Fibroblast of skin of right quadriceps (primary cell): ENCODE measurements at places on chromosomes 5 and 9.

- DNase-seq, result no peak
Measured at GRCh38 chr5:68710514-68710913, 383.3 kb upstream of the SLC30A5 start.

GRCh38 chr5:2196989-2197619 lies 314.4 kb upstream of the IRX4 start:
- no peak for DNase-seq

DNA sequence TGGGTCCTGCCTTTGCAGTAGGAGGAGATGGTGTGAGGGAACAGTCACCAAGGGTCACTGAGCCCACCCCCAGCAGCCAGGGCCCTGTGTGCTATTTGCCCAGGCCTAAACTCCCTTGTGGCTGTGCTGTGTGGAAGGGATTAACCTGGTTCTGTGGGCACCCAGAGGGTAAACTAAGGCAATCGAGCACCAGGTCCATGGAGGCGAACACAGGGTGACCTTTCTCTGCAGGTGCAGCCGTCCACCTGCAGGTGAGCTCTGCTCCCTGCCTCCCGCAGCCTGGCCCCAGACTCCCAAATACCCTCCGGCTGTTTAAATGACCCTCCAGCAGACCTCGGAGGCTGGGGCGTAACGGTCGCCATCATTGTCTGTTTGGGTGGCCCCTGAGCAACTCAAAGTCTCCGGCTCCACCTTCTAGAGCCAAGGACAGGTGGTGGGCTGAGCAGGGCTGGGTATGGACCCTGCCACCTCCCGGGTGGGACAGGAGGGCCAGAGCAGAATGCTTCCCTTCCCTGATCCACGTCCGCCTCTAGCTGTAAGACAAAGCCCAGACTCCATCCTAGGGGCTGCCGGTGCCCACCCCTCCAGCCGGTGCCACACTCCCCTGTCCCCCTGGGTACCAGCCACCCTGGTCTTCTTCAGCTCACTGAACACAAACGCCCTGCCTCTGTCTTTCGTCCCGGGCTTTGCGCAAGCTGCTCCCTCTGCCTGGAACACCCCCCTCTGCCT lies 34.1 kb upstream of the FIBCD1 start:
- DNase-seq, result no peak

DNA sequence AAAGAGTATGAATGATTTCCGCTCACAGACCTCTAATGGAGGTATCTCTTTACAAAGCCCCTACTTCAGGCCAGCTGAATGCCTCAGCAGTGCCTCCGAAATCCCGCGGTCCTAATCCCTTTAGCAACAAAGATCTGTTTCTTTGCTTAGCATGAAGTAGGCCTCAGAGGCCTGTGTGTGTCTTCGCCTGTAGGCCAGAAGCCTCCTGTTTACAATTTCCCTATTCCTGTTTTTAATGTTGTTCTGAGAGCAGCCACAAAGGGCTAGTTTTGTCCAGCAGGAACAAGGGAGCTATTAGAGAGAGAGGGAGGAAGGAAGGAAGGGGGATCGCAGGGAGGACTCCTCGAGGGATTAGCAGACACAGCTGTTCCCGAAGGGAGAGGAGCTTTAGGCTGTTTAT lies 166.4 kb upstream of the SPRY4 start:
- no peak for DNase-seq

DNA sequence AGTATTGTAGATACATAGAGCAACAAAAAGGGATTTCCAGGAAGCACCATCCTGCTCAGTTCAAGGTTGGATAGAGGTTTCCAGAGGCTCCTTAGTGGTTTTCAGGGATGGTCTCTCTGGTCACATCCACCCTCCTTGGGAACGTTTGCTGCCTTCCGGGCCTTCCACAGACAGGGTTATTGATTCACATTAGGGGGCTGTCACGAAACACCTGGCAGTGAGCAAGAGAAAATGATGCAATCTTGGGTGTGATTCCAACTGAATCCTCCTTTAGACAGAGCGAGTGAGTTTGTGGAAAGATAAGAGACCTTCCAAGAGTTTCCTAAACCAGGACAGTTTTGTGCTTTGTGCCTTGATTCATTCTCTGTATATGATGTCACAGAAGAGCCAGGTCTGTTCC lies 43.8 kb upstream of the CTSL start:
- no peak for DNase-seq

GRCh38 chr5:122581629-122582028 lies 193.3 kb upstream of the SNX2 start:
- peak; percentile 9 for DNase-seq

GRCh38 chr9:2570615-2571479 lies 50.7 kb upstream of the VLDLR start:
- peak; percentile 62 for DNase-seq

- DNase-seq, result no peak
Measured at GRCh38 chr5:74428876-74429275, 211.7 kb downstream of the ENC1 start.

- DNase-seq, result peak; percentile 98
Measured at GRCh38 chr9:124779368-124780059, 2.6 kb downstream of the OLFML2A start.

DNA sequence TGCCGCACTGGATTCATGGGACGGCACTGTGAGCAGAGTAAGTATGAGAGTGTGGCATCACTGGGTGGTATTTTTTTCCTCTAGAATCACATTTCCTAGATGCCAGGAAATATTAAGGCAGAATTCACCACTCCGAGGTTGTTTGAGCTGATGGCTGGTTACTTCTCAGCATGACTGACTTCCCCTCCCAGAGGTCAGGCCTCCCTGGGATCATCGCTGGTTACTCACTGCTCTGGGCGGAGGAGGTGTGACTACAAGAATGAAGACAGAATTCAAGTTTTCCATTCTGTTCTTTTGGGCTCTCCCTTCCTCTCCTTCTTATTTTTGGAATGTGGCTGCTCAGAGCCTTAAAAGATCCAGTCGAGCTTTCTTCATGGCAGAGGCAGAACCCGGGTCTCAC lies 76.6 kb upstream of the PRRC1 start:
- DNase-seq, result peak; percentile 14

GRCh38 chr5:142924135-142924883 lies 154.1 kb downstream of the ARHGAP26 start:
- peak; percentile 24 for DNase-seq

- DNase-seq, result no peak
Measured at GRCh38 chr5:142807372-142807911, 37.3 kb downstream of the ARHGAP26 start.

- no peak for DNase-seq
Measured at GRCh38 chr5:35197351-35197750, 32.9 kb downstream of the PRLR start.

GRCh38 chr9:108668191-108668937 lies 187.4 kb downstream of the ACTL7B start:
- DNase-seq, result peak; percentile 40

DNA sequence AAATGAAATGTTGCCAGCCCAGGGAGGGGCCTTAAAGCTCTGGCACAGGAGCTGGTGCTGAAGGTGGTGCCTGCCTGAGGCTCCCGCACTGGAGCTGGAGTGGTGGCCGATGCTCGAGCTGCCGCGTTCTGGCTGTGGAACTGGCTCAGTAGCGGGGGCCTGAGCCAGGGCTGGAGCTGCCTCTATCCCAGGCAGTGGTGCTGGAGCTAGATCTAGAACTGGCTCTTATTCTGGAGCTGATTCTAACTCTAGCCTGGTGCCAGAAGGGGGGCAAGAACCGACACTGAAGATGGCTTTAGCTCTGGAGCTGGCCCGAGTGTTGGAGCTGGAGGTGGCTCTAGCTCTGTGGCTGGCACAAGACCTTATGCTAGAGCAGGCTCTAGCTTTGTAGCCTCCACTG lies 19.2 kb downstream of the OBP2B start:
- no peak for DNase-seq

DNA sequence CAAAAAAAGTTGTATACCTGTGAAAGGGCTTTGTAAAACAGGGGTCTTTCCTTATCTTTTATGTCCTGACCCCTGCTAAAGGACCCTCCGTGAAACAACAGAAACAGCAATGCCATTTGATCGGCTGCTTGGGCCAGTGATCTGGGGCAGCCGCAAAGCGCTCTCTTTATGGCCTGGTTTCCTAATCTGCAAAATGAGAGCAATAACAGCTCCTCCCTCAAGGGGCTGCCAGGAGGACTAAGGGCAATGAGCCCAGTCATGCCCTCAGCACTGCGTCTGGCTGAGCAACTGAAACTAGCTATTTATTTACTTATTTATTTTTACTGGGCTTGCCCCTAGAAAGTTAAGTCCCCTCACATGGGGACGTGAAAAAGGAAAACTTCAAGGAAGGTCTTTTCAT lies 18.3 kb downstream of the CMBL start:
- no peak for DNase-seq

- DNase-seq, result no peak
Measured at GRCh38 chr5:167363065-167363464, 928.4 kb upstream of the WWC1 start.

DNA sequence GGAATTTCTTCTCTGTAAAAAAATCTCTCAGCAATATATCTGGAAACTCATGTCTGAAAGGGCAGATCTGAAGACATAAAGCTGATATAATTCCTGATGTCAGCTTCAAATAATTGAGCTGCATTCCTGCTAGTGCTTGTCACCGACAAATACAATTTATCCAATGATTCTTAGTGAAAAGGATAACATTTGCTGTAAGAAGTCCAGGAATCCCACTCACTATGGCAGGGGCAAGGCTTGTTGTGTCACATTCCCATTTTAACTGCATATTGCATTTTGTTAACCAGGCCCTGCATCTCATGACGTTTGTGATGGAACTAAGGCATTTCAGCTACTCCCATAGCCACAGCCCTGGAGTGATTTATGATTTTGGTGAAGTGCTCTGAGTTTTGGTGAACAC lies 160.1 kb upstream of the DAB2 start:
- peak; percentile 85 for DNase-seq

DNA sequence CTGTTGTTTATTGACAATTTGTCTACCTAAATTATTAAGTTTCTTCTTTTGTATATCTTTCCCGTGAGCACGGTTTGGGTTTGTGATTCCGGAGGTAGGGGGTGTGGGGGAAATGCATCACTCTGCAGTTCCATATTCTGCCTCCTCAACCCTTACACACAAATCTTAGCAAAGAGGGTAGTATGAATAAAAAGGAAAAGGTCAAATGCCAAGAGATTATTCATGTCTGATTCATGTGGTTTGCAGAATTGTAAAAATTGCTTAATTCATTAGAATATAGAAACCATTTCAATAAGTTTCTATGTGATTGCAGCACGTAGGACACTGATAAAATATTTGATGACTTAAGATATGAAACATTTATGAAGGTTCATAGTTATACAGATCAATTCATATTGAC lies 601.9 kb downstream of the SEMA5A start:
- DNase-seq, result peak; percentile 3

DNA sequence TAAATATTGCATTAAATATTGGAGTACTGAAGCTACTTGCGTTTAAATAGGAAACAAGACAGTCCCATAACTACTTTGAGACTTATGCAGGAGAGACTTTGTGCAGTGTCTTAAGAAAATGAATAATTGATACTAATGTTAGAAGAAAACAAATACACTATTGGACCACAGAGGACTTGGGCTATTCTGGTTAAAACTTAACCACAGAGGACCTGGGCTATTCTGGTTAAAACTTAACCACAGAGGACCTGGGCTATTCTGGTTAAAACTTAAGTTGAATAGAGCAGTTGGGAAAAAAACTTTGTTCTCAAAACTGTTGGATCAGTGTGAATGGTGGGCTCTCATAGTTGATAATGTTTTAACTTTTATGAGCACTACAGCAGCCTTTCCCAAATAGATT lies 141.7 kb downstream of the WDR70 start:
- no peak for DNase-seq

DNA sequence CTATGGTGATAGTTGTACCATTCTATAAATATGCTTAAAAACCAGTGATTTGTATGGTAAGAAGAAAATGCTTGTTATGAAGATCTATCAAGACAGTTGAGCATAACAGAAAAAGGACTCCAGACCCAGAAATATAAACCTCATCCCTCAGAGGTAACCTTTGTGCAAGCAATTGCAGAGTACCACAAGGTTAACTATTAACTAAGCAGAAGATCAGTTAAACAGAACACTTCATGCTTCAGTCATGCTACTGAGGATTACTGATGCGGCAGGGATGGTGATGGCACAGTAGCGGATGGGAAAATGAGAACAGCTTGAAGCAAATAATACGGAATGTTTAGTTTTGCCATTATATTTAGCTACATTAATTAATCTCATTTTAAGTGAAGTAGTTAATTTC lies 45.5 kb downstream of the IARS1 start:
- DNase-seq, result no peak

DNA sequence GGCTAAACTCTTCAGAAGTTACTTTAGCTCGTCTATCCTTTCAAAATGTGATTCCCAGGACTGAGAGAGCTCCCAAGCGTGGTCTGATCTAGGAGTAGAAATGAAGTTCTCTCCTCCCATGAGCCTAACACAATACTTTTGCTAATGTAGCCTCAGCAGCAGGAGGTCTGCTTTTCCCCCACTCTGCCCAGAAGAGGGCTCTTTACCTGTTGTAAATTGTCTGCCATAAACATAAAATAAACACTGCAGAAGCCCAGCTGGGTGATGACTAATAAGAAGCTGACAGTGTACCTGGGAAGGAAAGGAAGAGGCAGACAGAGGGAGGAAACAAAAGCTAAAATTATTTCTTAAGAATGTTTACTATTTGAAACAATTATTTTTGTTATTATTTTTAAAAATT lies 15.4 kb downstream of the SLC36A3 start:
- DNase-seq, result no peak

DNA sequence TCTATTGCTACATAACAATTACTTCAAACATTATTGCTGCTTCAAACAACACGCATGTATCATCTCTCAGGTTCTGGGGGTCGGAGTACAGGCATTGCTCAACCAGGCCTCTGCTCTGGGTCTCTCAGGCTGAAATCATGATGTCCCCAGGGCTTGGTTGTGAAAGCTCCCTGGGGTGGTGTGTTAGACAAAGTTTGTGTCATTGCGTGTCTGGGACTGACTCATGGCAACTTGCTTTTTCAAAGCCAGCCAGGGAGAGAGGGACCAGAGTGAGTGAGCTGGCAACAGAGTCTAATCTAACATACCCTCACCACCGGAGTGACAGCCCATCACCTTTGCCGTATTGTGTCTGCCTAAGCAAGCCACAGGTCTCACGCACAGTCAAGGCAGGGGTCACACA lies 259.2 kb upstream of the NFIL3 start:
- peak; percentile 38 for DNase-seq

GRCh38 chr9:114525513-114525912 lies 20.2 kb upstream of the WHRN start:
- DNase-seq, result peak; percentile 76

GRCh38 chr5:180785794-180786221 lies 16.8 kb downstream of the MGAT1 start:
- DNase-seq, result peak; percentile 83

DNA sequence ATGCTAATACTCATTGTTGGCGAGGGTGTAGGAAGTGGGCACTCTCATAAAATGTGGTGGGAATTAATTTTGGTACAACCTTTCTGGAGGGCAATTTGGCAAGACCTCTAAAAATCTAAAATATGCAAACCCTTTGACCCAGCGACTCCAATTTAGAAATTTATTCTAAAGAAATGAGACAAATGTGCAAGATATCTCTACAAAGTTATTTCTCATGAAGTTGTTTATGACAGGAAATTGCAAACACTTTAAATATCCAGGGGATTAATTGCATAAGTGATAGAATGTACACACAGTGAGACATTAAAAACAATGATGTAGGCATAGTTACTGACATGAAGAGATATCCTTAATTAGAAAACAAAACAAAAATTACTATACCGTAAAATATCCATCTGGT lies 246.3 kb upstream of the MAP3K1 start:
- DNase-seq, result peak; percentile 51

GRCh38 chr5:68239487-68239886 lies 23.9 kb downstream of the PIK3R1 start:
- DNase-seq, result peak; percentile 74
